CD4-positive, alpha-beta T cell (primary cell): ENCODE measurements at places on chromosomes 5 and 9.

DNA sequence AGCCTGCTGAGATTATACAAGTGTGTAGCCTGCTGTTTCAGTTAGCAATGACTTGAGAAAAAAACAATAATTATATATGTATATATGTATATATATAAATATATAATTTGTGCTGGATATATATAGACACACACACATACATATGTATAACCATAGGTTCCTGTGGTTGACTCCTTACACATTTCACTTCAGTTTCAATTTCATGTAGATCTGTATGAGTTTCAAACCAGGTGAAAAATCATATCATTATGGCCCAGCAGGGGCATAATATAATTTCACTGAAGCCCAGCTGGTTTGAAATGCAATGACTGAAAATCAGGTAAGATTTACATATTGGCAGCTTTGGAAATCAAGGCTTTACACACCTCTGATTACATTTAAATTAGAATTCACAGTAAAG lies 690.4 kb upstream of the CDH18 start:
- DNase-seq = no peak

DNA sequence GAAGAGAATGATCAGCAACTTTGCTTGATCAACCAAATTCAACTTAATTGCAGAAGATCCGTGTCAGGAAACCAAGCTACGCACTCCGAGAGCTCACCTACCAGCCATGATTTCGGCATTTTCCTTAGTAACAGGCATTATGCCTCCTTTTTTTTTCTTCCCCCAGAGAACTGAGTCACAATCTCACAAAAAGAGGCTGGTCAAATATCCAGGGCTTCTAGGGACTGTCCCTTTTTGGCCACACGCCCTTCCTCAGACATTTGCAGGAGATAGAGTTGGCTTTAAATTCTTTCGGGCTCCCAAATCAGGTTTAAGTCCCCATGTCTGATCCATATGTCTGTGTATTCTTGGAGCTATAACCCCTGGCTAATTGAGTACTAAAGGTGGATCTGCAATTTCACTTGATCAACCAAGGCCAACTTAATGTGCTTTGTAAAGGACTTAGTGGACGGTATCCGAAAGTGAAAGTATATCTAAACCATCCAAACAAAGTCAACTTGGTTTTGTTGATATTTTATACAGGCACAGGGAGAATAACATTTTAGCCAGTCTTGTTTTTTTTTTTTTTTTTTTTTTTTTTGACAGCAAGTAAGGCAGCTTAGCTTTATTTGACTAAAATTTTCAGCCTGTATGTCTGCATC lies 100.8 kb upstream of the TBCA start:
- no peak for DNase-seq

DNA sequence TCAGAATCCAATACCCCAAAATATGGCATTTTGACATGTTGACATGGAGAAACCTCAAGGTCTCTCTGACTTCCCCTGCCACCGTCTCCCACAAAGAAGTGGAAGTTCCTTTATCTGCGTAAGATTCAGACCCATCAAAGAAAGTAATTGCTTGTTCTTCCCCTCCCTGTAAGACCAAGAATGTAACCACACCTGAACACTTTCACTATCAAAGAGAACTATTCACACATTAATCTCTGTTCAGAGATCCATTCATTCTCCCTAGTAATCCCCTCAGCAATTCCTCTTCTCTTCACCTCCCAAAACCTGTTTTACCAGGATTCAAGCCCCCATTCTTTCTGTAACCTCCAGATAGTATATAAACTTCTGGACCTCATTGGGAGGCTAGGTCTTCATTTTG lies 4.1 kb upstream of the SLC1A1 start:
- DNase-seq = no peak

GRCh38 chr5:132207778-132208177 lies 19.9 kb downstream of the P4HA2 start:
- no peak for DNase-seq

DNA sequence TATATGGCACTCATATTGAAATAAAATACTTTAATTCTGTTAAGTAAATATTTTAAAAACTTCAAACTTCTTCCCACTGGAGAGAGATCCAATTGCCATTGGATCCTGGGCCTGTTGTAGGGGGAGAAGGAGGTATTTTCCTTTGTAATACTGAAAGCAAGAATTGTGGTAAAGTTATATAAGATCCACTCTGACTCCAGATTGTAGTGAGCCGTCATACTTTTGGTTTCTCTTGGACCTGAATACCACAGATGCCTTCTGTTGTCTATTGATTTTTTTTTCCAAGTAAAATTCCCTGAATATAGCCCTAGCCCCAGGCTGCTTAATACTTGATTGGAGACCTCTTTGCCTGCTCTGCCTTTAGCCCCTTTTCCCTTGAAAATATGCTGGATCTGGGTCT lies 86.9 kb downstream of the ATG10 start:
- no peak for DNase-seq

DNA sequence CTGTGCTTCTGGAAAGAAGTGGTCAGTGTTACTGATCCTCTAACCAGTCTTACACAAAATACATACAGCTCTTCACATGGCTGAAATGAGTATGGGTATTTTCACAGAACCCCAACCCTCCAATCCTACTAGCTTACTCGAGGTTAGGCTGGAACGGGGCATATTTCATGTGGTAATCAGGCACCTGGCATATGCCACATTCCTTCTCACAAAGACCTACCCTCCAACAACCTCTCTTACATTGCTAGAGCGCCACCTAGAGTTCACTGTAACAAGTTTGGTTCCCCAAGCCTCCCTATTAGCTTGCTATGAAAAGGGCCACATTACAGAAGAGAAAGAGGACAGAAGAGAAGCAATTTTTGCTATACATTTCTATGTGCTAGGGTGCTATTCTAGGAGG lies 597.3 kb downstream of the PRELID2 start:
- no peak for DNase-seq

- no peak for DNase-seq
Observed at GRCh38 chr5:78899922-78900362, 85.2 kb downstream of the ARSB start.
